Kidney (tissue), 22 donors: ENCODE measurements at places on chromosomes 11 and 22. TPM values are rescaled to one million over a fixed set of nuclear protein-coding genes. Genes with fewer than 3 reads are reported as not detected.

GRCh38 chr22:28198692-28199091 is 279.6 kb upstream of the PITPNB start:
- no peak overlapping the region for H3K27ac ChIP-seq
- no peak overlapping the region for H3K4me3 ChIP-seq
- DNase-seq: no peak
- H3K27me3 ChIP-seq: no peaks in the 10 kb centered on the region
- no peaks in the 10 kb centered on the region for H3K36me3 ChIP-seq

MMP27 gene
- not detected for total RNA-seq

- H3K36me3 ChIP-seq: peaks cover 2% of the 10 kb centered on the region
- DNase-seq: no peak
- no peak overlapping the region for H3K27ac ChIP-seq
- no peaks in the 10 kb centered on the region for H3K4me1 ChIP-seq
These were observed 16.7 kb downstream of the TOB2 start for GRCh38 chr22:41429951-41430332.

IRF7 gene
- total RNA-seq: 36.7 TPM

JAM3 gene
- total RNA-seq: 19.5 TPM

DNA sequence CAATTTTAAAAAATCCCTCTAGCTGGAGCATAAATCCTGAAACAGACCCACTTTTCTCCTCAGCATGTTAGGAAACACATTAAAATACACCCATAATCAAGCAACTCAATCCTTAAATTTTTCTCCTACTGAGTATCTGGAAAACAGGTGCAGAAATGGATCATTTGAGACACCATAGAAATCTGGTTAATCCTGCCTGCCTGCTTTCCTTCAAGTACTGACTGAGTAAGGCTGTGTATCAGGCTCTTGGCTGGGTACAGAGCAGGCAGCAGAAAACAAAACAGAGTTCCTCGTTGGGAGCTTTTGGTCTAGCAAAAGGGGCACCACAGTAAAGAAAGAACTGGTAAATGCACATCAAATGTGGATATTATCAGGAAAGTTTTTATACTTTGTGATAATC is 1.9 kb downstream of the KCNQ1OT1 start:
- no peaks in the 10 kb centered on the region for H3K27me3 ChIP-seq
- H3K4me3 ChIP-seq: peak overlapping the region; percentile 73
- H3K36me3 ChIP-seq: no peaks in the 10 kb centered on the region
- no peak for DNase-seq
- no peak overlapping the region for H3K27ac ChIP-seq

DNA sequence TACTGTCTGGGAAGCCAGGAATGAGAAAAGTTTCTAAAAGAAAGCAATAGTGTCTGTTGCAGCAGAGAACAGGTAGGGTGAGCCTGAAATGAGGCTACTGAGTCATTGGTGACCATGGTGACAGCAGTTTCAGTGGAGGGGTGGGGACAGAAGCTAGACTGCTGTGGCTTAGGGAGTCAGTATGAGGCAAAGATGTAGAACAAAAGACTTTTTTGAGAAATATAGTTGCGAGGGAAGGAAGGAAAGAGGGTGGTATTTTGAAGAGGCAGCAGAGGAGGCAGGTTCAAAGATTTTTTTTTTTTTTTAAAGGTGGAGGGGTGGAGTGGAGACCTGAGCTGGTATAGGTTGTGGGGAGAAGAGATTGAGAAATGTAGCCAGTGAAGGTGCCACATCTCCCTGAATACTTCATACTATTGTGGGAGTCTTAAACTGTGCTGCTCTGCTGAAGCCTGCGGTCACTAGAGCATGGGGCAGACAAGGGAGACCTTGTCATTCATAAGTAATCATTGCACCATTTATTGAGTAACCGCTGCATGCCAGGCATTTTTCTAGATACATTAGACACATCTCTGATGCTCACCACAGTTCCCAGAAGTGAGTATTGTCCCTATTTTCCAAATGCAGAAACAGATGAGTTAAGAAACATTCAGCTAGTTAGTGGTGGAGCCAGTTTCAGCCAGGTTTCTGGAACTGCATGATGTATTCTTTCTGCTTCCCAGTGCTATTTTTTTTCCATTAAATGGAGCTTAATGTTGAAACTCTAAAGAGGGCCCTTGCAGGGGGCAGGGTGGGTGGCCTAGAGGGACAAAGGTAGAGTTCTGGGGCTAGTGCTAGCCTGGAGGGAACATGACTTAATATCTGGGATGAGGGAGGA is 49.9 kb downstream of the STIM1 start:
- no peaks in the 10 kb centered on the region for H3K36me3 ChIP-seq
- no peak overlapping the region for H3K4me3 ChIP-seq
- no peak overlapping the region for H3K27ac ChIP-seq
- H3K4me1 ChIP-seq: peaks cover 9% of the 10 kb centered on the region
- no peaks in the 10 kb centered on the region for H3K27me3 ChIP-seq
- DNase-seq: peak; percentile 20

DNA sequence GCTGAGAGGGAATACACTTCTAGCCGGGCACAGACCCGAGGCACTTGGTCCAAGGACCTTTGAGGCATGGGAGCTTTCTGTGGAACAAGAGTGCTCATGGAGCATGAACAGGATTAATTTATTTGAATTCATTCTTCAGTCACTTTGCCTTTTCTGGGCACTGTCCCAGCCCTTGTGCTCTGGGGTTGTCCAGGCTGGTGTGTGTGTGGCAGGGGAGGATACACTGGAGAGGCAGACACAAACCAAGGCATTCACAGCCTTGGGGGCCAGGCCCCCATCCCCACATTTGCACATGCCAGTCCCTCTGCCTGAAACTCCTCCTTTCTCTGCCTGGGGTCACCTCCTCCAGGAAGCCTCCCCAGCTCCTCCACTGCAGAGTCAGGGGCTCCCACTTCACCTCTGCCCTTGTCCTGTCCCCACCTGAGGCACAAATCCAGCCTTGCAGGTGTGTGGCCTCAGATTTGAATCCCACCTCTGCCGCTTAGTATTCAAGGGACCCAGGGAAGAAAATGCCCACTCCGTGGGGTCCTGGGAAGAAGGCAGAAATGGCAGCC is 55.5 kb downstream of the MYO7A start:
- H3K27me3 ChIP-seq: no peaks in the 10 kb centered on the region
- peaks cover 8% of the 10 kb centered on the region for H3K4me1 ChIP-seq
- DNase-seq: no peak
- no peak overlapping the region for H3K27ac ChIP-seq
- no peaks in the 10 kb centered on the region for H3K36me3 ChIP-seq

DNA sequence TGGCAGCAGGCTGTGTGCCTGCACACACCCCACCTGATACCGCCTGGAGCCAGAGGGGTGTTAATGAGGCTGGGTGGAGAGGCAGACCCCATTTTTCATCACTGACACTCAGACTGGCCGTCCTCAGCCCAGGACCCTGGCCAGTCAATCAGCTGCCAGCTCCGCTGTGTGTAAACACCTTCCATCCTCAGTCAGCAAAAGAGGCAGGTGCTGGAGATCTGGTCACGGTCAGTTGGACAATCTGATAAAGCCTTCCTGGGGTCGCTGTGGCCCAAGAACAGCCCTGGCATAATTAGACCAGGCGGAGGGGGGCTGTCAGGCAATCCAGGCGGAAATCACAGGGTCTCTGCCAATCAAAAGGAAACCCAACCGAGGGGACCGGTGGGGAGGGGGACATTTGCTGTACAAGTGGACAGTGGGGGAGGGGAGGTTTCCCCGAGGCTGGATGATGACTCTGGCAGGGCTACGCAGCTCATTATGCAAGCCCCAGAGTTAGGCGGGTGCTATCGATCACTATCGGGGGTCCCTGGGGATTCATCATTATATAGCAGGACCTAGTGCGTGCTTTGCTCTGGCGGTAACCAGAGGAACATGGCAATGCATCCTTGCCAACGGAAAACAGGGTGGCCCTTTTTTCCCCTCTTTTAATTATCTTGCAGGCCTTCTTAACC is 72.9 kb downstream of the ABTB2 start:
- H3K4me3 ChIP-seq: no peak overlapping the region
- no peak overlapping the region for H3K27ac ChIP-seq
- no peaks in the 10 kb centered on the region for H3K36me3 ChIP-seq
- no peaks in the 10 kb centered on the region for H3K27me3 ChIP-seq

OTOG gene
- total RNA-seq: 0.06 TPM

DMC1 gene
- 0.66 TPM for total RNA-seq

SLC7A4 gene
- 0.57 TPM for total RNA-seq
